ENCODE measurements at places on chromosomes 13 and 19.

DNA sequence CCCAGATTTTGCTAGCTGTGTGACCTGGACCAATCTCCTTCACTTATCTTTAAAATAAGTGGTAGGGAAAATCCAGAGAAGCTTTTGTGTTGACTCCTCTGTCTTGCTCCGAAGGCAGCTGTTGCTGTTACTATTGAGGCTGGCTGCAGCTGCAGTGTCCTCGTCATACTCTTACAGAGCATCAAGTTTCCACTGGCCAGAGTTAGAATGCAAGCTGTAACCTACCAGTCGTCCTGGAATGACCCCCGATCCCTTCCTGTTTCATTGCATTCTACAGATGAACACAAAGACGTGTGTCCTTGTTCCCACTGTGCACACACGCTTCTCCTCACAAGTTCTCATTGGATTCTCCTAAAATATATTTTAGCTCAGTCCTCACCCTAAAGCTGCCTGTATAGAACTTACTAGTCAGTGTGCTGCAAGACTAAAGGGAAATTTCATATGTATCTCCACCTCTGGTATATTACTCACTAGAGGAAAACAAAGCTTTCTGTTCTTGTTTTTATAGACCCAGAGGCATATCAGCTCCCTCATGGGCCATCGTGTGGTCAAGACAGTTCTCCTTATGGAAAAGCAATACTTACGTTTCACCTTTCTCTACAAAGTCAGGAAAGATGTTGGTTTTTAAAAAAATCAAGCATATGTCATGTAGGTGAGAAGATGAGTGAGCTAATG, 589.8 kb downstream of the LMO7 start:
- DNase-seq, result no peak

- DNase-seq, result no peak
Observed at GRCh38 chr13:59963827-59964226, 199.9 kb downstream of the DIAPH3 start.

GRCh38 chr13:21065686-21066085, 4.3 kb upstream of the LATS2 start:
- no peak for DNase-seq

- peak; percentile 62 for DNase-seq
Observed at GRCh38 chr13:102580552-102581169, 16.1 kb upstream of the TPP2 start.

GRCh38 chr13:113989585-113990300, 15.9 kb upstream of the C13orf46 start:
- no peak for DNase-seq

- DNase-seq, result no peak
Observed at GRCh38 chr13:30466358-30466714, 600 bp upstream of the HMGB1 start.
